ENCODE measurements at places on chromosomes 3 and 15.

- DNase-seq = no peak
These were observed 39.3 kb downstream of the DGKG start for GRCh38 chr3:186322761-186323160.

DNA sequence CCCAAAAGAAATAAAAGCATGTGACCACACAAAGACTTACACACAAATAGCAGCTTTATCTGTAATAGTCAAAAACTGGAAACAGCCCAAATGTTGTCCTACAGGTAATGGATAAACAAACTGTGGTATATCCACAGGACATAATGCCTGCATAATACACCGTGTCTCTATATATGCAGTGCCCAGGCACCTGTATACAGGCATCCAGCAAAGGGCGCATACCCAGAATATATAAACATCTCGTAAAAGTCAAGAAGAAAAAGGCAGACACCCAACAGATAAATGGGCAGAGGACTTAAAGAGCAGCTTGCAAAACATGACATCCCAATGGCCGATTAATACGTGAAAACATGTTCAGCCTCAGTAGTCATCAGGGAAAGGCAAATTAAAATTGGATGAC is 7.2 kb downstream of the OSBPL10 start:
- no peak for DNase-seq

GRCh38 chr3:112087746-112088145 is 1.6 kb downstream of the C3orf52 start:
- DNase-seq = no peak

GRCh38 chr3:20316238-20316637 is 130.2 kb upstream of the SGO1 start:
- no peak for DNase-seq

DNA sequence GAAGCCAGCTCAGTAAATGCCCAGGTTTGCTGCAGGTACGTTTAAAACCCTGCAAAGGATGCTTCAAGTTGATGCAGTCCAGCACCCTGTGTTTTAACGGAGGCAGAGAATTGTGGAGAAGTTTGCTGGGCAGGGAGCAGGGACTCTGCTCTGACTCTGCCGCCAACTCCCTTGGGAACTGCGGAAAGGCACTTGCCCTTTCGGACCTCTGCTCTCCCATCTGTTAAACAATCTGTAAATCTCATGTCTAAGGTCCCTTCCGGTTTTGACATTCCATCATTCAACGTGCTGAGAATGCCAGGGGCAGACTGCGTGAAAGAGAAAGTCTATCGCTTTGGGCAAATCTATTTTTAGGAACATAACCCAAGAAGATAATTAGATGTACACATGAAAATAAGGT is 184.5 kb downstream of the OPA1 start:
- no peak for DNase-seq

GRCh38 chr3:55204417-55204816 is 276.6 kb upstream of the LRTM1 start:
- no peak for DNase-seq

DNA sequence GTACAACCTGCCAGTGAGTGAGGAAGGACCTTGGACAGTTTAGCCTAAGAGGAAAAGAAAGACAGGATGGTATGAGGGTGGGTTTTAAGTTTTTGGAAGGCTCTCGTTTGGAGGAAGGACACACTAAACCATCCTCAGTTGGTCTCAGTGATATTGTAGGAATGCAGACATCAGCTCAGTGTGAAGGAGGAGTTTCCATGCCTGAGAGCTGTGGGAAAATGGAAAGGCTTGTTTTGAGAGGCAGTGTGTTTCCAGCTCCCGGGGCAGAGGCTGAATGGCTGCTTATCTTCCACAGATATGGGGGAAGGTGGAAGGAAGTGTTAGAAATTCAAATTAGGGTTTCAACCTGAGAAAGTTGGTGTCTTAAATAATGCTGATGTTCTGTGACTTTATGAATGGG is 89.6 kb upstream of the MYZAP start:
- DNase-seq = no peak

DNA sequence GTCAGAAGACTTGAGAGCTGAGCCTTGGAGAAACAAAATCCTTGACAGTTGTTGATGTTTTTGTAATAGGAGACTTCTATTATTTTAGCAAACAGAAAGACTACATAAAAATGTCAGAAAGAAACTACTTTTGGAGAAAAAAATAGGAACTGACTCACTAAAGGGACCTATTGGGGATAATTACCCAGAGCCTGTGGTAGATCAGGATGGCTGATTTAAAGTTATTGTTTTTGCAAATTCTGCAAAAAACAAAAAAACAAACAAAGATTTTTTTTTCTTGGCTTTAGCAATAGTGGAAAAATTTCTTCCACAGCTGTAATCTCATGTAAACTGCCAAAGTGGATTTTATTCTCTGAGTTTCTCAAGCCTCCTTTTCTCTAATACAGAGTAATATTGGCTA is 101.5 kb upstream of the SATB1 start:
- no peak for DNase-seq

GRCh38 chr3:61926923-61927322 is 365.6 kb downstream of the PTPRG start:
- no peak for DNase-seq

GRCh38 chr3:181210275-181210674 is 220.7 kb upstream of the DNAJC19 start:
- DNase-seq = no peak

DNA sequence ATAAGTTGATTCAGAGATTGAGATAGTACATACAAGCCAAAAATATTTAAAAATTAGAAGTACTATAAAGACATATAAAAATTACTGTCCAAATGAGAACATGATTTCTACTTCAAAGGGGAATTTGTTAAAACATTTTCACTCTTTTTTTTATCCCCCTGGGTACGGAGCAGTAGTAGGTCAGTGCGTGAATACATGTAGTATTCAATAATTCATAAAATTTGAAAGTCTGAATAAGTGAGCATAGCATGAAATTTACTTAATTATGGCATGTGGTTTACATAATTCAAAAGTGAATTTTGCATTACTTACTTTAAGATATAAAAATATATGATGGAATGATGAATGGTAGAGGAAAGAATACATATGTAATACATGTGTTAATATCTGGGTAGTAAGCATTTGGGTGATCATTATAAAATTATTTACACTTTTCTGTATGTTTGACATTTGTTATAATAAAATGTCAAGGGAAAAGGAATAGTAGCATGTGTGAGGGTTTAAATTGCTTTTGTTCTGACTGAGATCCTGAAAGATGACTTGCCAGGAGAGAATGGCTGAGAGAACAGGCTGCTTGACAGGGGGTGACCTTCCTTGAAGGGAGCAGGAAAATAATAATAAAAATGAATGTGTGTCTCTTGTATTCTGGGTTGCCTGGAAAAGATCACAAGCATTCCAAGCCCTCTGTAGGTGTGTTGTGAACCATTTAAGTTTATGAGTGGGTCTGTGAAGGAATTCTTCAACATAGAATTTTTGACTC is 1178.8 kb downstream of the ZPLD1 start:
- DNase-seq = no peak

- no peak for DNase-seq
These were observed 863.3 kb downstream of the IGSF11 start for GRCh38 chr3:118171236-118171852.

DNA sequence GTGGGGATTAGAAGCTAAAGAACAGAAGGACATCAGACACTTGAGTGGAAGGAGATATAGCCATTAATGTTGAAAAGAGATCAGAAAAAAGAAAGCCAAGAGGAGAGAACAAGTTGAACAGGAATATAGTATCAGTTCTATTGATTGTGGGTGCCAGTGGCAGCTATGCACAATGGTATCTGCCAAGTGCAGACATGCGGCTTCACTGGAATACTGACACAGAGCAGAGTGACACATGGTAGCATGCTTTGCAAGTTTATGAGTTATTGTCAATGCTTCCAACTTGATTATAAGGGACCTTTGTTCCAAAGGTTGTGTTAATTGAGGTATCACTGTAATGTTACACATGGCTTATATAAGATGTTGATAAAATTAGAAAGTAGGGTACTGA is 42.0 kb upstream of the TP63 start:
- DNase-seq = no peak

DNA sequence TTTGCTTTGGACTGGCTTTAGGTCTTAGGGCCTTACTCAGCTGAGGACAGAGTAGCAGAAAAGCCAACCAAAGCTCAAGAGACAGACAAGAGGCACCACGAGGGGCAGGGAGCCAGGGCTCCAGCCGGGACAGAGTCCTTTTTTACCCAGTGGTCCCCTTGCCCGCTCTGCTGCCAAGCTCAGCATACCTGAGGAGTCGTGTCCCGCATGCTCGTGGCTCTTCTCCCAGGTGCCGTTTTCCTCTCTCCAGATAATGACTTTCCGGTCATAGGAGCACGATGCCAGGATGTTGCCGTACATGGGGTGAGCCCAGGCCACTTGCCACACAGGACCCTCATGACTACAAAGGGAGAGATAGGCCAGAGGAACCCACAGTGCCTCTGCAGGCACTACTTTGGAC is 8.5 kb downstream of the SEC13 start:
- no peak for DNase-seq

- DNase-seq = no peak
These were observed 26.3 kb upstream of the GMPPB start for GRCh38 chr3:49750056-49750455.

DNA sequence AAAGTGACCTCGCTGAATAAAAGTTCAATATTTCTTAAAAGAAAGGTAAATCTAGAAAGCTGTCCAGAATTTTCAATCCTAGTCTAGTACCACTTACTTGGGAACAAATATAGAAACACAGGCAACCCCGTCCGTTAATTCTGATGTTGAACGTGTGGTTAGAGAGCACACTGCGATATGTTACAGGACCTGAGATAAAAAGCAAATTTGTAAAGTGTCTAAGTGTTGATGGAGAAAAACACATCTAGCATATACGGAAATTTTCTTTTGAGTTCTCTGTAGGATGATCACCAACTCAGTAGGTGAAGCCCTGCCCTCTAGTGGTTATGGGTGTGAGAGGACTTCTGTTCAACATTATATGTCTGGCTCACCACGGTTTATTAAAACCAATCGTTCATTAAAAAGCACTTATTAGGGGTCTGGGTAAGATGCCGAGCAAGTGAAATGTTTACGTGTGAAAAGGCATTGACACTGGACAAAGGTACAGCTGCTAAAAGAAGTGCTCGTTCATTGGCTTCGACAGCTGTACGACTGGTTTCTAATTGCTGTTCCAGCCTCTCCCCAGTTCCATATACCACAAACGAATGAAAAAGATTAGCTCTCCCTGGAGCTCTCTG is 1.0 kb upstream of the ATP2C1 start:
- DNase-seq = peak; percentile 82

- no peak for DNase-seq
These were observed 150.6 kb upstream of the ANKRD28 start for GRCh38 chr3:15948388-15948787.

GRCh38 chr15:89122505-89123180 is 34.4 kb downstream of the ABHD2 start:
- no peak for DNase-seq

GRCh38 chr3:11035757-11036505 is 43.4 kb downstream of the SLC6A1 start:
- DNase-seq = no peak

- DNase-seq = peak; percentile 37
These were observed 100.6 kb downstream of the IL1RAP start for GRCh38 chr3:190614226-190615059.

- peak; percentile 39 for DNase-seq
These were observed 180.8 kb downstream of the KCNAB1 start for GRCh38 chr3:156300929-156301840.

DNA sequence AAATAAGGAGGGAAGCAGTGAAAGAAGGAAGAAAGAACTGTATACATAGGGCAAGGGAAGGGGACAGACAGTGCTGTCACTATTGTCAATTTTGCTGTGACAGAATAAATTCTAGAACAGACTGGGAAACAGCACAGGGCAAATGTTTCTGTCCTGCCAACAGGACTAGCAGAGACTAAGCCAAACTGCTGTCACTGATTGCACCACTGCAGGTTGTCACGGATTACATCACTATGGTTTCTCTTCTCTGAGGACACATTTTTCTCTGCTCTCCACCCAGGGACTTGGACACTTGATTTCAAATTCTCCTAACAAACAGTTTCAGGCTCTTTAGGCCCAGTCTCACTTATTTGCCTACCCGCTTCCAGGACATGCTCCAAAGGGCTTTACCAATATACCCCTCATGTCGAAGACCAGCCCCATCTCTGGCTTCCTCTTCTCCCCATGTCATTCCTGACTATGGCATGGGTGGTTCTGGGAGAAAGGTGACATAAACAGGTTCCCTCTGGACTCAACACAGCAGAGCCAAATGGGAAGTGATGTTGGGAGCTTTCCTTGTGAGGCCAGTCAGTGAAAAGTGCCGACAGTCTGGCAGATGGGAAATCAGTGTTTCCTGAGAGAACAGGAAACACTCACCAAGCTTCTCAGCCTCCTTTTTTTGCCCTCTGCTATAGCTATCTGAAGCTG is 70.2 kb upstream of the ST3GAL6 start:
- DNase-seq = peak; percentile 7

GRCh38 chr15:35980719-35981118 is 434.8 kb upstream of the DPH6 start:
- DNase-seq = no peak

GRCh38 chr3:99522147-99522546 is 116.2 kb upstream of the COL8A1 start:
- no peak for DNase-seq

- DNase-seq = no peak
These were observed 469.6 kb upstream of the PPP2R3A start for GRCh38 chr3:135495891-135496290.

- DNase-seq = no peak
These were observed 365.6 kb downstream of the TIGIT start for GRCh38 chr3:114659109-114660061.

DNA sequence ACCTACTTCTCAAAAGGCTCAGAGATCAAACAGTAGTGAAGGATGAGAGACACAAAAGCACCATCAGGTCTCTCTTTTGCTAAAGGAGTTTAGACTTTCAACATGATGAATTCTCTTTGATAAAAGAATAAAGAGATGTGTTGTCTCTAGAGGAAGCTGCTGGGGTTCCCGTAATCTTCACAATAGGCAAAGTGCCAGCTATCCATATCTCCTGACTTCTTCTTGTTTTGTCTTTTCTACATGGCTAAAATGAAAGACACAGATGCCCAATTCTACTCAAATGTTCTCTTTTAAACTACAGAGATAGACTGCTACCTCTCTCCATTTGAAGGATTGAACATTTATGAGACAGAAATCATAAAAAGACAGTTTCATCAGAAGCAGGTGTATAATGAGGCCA is 38.4 kb upstream of the TUSC7 start:
- no peak for DNase-seq

DNA sequence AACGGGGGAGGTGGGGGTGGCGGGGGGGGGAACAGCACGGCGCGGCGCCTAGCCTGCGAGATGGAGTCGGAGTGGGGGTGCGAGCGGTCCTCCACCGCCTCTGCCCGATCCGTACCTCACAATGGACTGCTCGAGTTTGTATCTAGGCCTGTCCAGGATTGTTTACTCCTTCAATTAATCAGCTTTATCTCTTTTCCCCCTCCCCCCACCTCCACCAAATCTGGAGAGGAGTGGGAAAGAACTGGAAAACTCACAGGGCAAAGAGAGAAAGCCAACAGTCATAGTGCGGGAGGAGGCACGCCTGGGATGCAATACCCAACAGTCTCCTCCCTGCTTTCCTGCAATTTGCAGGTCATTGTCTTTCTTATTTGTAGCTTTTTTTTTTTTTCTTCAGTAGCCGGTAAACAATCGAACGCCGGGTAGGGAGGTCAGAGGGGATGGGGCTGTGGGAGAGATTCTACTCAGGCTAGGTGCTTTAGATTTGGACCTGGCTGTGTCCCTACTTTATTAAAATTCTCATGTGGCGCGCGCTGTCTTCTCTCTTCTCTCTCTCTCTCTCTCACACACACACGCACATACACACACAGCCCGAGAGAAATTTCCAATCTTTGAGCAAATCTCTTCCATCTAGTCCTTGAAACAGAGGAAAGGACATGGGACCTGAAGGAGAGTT is 6.9 kb upstream of the MEIS2 start:
- no peak for DNase-seq
